ENCODE measurements at places on chromosomes 12 and 14. TPM values are rescaled to one million over a fixed set of nuclear protein-coding genes. Genes with fewer than 3 reads are reported as not detected.

Gene LPAR5
- not detected for total RNA-seq

Gene ZDHHC22
- not detected for total RNA-seq

Gene CEBPE
- not detected for total RNA-seq

Gene METTL3
- 60.4 TPM for total RNA-seq

Gene RNF34
- 50.2 TPM for total RNA-seq
